Left hindlimb (tissue), 1 donor: ENCODE measurements at places on chromosomes 5 and 9.

- DNase-seq = peak; percentile 65
These were observed 4.9 kb upstream of the ROR2 start for GRCh38 chr9:91954841-91955471.

GRCh38 chr9:69186841-69187611, 12.9 kb downstream of the TJP2 start:
- no peak for DNase-seq

DNA sequence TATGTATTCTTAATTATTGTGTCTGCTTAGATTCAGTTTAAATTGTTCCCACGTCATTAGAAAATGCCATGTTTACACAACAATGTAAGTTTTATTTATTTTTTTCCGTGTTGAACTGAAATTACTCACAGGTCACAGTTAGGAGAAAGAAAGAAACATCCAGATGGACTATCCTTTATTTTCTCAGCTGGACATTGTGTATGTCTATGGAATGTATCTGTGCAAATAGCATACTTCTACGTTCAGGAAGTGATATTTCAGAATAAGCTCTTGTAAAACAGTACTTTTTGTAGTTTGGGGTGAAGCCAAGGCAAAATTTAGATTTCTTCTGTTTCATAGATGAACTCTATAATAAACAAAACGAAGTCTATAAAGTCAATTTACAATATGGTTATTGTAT, 249.0 kb upstream of the ZNF608 start:
- DNase-seq = no peak

- no peak for DNase-seq
These were observed 56.3 kb downstream of the SEMA4D start for GRCh38 chr9:89441655-89441970.

- DNase-seq = no peak
These were observed 33.1 kb upstream of the GHR start for GRCh38 chr5:42390115-42390514.

DNA sequence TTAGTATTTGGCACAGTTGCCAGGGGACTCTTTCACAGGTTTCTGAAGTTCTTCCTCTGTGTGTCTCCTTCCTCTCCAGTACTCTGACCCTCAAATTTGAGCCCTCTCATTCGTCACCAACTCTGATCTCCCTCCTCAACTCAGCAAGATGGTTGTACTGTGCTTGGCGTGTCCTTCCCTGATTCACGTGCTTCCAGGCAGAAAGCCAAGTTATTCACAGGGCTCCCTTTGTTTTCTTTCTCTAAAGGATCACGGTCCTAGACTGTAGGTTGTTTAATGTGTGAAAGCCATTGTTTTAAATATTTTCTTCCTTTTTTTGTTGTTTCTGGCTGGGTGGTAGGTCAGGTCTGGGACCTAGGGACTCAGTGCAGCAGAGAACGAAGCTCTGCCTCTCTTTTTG, 142.9 kb downstream of the DMAC1 start:
- no peak for DNase-seq

- no peak for DNase-seq
These were observed 79.3 kb upstream of the MAP3K1 start for GRCh38 chr5:56735849-56736641.

DNA sequence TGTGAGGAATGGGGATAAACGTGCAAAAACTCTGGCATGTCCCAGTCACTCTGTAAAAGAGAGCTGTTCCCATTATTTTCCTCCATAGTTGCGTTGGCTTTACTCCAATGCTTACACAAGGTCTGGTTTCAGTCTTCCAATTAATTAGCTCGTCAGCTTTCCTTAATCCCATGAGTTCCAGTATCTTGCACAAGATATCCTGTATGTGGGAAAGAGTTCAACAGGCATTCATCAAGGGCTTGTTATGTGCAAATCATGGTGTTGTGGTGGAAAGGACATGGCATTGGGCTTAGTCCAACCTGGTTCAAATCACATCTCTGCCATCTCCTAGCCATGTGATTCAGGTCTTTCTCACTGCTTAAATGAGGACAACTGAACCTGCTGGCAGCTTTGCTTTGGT, 77.5 kb upstream of the PANK3 start:
- DNase-seq = no peak
